ENCODE measurements at places on chromosomes 4 and X.
A peak's percentile ranks its signal among the peaks of the same experiment; 100 is the strongest.

DNA sequence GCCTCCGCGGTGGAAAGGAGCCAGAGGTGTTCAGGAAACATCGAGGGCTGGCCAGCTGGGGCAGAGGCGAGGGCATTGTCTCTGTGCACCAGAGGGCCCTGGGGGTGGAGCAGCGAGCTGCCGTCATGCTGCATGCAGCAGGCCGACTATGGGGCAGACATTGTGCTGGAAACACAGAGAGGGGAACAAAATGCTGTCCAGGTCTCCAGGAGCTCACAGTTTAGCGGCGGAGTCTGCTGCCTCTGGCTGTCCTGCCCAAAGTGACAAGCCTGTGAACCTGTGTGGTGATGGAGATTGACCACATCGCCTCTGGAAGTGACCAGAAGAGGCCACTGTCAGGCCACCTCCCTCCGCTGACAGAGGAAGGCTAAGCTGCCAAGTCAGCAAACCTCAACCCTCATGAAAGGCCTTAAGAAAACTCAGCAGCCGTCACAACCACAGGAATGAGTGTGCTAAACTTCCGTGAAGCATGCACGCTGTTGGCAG, 20.1 kb upstream of the SASH3 start:
- DNase-seq: no peak

DNA sequence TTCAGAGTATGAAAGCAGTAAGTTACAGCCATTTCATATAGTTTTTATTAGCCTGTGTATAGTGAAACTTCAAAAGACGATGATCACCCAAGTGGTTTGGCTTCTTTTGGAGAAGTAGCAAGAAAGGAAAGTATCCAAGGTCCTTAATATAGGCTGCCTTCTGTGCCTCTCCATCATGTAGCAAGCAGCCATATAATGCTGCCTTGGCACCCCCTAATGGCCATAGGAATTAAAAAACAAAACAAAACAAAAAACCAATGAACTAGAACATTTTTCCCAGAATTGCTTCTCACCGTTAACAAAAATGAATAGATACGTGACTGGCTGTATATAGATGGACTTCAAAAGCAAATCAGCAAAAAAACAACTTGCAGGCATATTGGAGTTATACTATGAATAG, 18.9 kb downstream of the LAMP2 start:
- DNase-seq: no peak

DNA sequence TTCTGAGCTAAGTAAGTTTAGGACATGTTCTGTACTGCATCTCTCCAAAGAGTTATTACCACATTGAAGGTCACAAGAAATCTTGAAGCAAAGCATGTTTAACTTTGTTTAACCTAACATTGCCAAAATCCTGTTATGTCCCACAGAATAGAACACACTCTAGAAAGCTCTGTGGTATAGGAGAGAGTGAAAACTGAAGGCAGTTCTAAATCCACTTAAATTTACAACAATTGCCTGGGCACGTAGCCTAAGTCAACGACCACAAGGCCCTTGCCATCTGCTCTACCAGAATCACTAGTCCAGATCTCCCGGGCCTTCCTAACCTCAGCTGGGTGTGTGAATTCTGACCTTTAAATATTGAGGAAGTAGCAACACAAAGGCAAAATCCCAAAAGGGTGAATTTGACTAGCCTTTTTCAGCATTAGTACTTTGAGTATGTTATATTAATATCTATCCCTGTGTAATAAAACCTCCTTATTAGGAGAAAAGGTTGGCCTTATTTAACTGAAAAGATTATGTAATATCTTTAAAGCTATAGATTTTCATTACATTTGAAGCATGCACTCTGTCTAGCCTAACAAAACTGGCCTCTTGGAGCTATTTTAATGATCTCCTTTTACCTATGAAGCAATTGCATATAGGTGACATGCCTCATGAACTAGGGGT, 4.5 kb upstream of the MAML3 start:
- DNase-seq: no peak

DNA sequence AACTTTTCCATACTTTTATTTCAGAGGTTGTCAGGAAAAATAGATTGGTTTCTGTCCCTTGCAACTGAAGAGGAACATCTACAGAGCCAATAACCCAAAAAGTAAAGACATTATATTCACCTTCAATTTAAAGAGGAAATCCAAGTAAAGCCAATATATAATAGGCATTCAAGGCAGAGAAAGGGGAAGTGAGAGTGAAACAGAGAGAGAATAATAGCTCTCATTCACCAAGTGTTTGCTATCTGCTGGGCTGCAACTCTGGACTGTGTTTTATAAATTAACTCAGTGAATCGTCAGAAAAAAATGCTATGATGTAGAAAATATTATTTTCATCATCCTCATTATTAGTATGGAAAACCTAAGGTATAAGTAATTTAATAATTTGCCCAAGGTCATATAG, 448.5 kb downstream of the TRAM1L1 start:
- no peak for DNase-seq

DNA sequence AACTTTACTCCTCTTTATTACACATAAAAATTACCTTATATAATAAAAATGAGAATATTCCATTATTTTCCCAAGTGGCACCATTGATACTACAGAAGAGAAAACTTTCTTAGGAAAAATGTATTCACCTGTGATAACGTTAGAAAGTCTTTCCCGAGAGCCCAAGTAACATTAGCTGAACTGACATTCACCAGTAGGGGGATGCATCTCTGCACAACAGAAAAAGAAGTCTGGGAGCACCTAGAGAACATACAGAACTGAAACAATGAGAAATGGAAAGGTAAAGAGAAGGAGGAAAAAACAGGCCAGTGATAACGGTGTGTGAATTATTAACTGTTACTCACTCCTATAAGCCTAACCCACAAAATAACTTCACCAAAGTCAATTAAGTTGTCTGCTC, 423.3 kb downstream of the CENPC start:
- no peak for DNase-seq

GRCh38 chr4:139575072-139575471, 19.1 kb upstream of the SETD7 start:
- no peak for DNase-seq

GRCh38 chr4:175770555-175770954, 41.5 kb downstream of the GPM6A start:
- DNase-seq: no peak

GRCh38 chrX:103651151-103651773, 22.5 kb downstream of the TCEAL1 start:
- DNase-seq: no peak

- DNase-seq: no peak
Observed at GRCh38 chrX:10617999-10618351, 2.4 kb downstream of the MID1 start.

DNA sequence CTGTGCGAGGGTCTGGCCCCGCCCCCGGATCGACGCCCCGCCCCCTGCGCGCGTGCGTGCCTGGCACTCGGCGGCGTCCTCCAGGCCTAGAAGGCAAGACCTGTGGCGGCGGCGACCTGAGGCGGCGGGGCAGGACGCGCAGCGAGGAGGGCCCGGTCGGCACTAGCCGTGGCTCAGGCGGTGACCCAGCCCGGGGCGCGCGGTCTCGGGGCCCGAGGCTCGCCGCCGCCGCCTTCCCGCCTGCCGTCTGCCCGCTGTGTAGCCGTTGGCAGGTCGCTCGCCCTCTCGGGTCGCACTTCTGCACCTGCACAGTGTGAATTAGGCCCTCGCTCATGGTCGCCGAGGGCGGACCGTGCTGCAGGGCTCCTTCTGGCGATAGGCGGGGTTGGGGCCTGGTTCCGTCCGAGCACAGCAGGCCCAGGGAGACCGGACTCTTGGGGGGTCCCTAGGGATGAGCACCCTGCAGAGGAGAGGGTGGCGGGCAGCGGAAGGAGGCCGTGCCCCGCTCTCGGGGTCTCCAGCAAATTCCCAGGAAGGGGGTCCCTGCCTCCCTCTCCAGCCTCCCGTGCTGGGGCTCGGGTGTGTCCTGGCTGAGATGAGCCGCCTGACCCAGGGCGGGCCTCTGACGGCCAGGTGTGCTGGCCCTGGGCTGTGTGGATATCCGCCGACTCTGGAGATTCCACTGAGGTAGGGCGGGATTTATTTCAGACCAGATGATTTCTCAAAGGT, 557 bp upstream of the FAM53A start:
- peak; percentile 30 for DNase-seq

- DNase-seq: no peak
Observed at GRCh38 chr4:115945026-115945425, 831.6 kb upstream of the NDST4 start.

- DNase-seq: no peak
Observed at GRCh38 chr4:97513917-97514316, 629.4 kb downstream of the STPG2 start.

DNA sequence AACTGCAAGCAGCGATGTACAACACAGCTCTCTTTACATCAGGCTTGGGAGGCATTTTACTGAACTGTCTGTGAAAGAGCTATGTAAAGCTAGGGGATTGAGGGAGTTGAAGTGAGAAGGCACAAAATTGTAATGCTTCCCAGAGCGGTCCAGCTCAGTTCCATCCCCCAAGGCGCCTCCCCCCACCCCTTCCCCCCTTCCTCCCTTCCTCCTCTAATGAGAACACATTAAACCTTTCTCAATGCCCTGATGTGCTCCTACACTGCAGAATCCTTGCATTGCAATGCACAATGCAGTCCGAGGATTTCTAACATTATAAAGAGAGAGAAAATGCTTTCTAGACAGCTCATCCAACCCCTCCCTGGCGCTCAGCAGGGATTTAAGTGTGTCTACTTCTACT, 73.9 kb downstream of the CXXC4 start:
- no peak for DNase-seq

GRCh38 chrX:149937871-149938426, 342 bp downstream of the EOLA2 start:
- no peak for DNase-seq

GRCh38 chr4:111854494-111855087, 290.7 kb upstream of the FAM241A start:
- DNase-seq: no peak

GRCh38 chr4:189779281-189779980, 161.2 kb upstream of the FRG1 start:
- no peak for DNase-seq

GRCh38 chrX:12967711-12968465, 7.0 kb upstream of the TMSB4X start:
- no peak for DNase-seq

DNA sequence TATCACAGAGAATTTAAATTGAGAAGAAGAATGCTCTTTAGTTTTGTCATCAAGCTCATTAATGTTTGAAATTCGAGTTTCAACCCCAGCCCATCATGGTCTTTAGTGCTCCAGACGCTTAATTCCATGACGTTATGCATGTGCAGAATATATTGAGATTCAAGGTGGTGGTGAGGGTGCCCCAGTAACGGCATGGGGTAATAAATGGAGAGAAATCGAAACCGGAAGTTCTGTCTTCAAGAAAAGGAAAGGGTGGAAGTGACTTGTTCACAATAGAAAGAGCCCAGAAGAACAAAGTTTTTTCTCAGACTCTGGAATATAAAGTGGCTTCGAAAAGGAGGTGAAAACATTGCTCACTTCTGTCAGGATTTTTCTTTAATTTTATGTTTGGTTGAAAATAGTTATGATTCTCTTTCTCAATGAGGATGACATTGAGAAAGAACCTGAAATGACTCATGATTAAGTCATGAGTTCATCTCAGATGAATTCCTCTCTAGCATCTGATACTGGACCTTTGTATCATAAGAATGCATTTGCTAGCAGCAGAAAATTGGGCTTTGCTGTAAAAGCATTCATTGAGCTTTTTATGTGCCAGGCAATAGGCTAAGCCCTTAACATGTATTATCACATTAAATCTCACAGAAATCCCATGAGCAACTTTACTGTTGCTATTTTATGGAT, 779 bp upstream of the DDX60L start:
- DNase-seq: no peak

DNA sequence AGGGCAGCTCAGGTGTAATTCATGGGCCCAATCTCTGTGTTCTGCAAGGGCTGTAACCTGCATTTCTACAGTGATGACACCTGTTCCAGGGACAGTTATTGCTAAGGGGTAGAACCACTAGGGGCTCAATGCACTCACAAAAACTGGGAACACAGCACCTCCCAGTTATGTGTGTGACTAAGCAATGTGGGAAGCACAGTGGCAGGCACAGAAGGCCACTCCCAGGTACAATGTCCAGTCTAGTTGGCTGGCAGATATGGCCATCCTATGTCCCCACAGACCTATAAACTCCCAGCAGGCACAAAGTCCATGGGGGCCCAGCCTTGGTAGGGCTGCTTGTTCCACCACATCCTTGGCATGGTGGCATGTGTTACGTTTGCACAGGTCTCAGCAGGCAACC, 25.7 kb downstream of the CXCL13 start:
- DNase-seq: no peak

DNA sequence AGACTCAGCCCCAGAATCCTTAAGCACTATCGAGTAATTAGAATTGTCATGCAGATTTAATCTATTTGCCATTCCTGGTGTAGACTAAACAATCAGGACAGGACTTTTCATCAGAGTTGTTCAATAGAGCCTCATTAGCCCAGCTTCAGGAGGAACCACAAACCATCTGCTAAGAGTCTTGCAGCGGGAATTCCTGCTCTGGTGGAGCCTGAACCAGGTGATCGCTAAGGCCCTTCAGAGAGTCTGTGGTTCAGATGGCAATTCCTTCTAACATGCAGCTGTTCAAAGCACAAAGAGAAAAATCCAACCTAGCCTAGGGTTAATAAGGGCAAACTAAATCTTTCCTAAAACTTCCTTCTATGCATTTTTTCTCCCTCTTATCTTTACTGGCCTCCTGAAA, 119.1 kb upstream of the CPEB2 start:
- no peak for DNase-seq

DNA sequence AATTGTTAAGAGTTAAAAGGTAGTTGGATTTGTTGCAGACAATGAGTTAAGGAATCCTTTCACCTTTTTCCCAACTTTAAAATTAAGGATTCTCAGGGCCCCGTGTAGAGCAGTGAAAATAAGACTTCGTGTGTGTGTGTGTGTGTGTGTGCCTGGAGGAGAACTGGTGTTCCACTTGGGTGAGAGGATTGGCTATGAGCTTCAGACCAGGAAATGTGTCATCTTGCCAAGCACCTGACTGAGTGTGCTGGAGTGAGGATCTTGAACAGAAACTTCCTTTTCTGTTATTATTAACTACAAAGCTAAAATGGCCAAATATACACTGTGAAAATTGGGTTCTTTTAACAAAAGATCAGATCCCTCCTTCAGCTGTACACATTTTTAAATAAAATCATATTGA, 113.1 kb upstream of the VCX2 start:
- DNase-seq: no peak

DNA sequence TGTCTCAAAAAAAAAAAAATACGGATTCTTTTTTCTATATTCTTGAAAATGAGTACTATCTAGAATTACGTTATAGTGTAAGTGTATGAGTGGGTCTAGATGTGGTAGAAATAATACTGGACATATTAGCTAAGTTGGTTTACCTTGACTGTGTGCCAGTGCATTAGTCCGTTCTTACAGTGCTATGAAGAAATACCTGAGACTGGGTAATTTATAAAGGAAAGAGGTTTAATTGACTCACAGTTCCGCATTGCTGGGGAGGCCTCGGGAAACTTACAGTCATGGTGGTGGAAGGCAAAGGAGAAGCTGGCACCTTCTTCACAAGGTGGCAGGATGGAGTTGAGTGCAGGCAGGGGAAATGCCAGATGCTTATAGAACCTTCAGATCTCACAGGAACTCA, 92.4 kb downstream of the ARHGAP10 start:
- DNase-seq: no peak
